ENCODE measurements at places on chromosomes 7 and 10.

- DNase-seq, result no peak
These were observed 22.5 kb upstream of the EPHB6 start for GRCh38 chr7:142832417-142832816.

- no peak for DNase-seq
These were observed 9.4 kb upstream of the NKX2-3 start for GRCh38 chr10:99523251-99523773.

GRCh38 chr10:92538231-92538958, 35.5 kb downstream of the IDE start:
- no peak for DNase-seq

GRCh38 chr10:91077549-91078071, 142.9 kb upstream of the PCGF5 start:
- DNase-seq, result no peak

DNA sequence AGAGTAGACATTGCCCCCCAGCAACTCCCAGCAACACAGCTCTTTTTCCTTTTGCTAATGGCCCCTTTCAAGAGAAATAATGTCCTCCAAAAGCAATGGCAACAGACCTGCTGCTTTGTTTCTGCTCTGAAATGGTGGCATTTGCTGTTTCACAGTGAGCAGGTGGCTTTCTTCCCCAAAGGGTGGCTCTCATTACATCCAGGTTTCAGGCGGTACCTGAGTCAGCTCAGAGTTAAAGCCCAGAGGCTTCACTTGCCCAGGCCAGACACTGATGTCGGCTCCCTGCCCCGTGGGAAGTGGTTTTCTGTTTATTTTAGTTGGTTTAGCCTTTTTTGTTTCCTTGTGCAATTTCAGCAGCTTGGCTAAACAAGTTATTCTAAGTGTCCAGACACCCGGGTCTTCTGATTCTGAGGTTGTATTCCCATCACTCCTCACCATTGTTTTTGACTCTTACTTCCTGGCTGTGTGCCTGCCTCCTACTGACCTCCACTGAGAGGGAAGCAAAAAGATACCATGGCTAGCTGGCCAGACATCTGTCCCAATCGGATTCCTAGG, 7.8 kb upstream of the ATOH7 start:
- no peak for DNase-seq

- no peak for DNase-seq
These were observed 25.9 kb upstream of the PTPRN2 start for GRCh38 chr7:158613481-158613880.

DNA sequence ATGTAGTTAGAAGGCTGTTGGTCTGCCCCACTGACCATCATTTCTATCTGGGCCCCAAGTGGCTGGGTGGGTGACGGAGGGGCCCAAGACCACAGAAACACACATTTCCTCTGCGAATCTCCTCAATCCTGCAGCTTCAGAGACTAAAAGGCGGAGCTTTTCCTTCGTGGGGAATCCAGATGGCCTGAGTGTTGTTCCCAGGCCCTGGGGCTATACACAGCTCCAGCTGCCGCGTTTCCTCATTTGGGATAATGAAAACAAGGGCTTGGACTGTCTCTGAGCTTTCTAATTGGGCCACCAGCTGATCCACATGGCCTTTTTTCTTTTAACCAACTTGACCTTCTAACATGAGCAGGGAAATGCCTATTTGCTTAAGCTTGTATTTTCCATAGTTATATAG, 339.9 kb downstream of the CXCL12 start:
- DNase-seq, result no peak

GRCh38 chr7:22179442-22179879, 177.5 kb downstream of the RAPGEF5 start:
- DNase-seq, result no peak

GRCh38 chr10:82660986-82661385, 786.0 kb downstream of the NRG3 start:
- DNase-seq, result no peak

DNA sequence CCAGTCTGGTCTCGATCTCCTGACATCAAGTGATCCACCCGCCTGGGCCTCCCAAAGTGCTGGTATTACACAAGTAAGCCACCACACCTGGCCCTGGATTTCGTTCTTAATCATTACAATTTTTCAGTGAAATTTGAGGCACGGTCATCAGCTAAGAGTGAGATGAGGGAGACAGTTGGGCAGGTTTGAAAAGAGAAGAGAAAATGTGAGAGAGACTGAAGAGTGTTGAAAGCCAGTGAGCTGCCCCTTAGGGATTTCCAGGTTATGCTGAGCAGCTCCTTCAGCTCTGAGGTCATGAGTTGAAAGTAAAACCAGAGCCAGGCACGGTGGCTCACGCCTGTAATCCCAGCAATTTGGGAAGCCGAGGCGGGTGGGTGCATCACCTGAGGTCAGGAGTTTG, 5.9 kb upstream of the UPF2 start:
- no peak for DNase-seq

Data from activated CD8-positive, alpha-beta memory T cell treated with anti-CD3 and anti-CD28 coated beads for 1 hour (primary cell).